ENCODE measurements at places on chromosomes 6 and 20.
A peak's percentile ranks its signal among the peaks of the same experiment; 100 is the strongest.

- DNase-seq, result no peak
These were observed 124.8 kb downstream of the TPBG start for GRCh38 chr6:82488403-82488802.

- DNase-seq, result peak; percentile 42
These were observed at the start of gene ADGB for GRCh38 chr6:146598772-146599405. ADGB (plus strand) TSS chr6:146598972; CDS start chr6:146599041, 69 bp downstream.

DNA sequence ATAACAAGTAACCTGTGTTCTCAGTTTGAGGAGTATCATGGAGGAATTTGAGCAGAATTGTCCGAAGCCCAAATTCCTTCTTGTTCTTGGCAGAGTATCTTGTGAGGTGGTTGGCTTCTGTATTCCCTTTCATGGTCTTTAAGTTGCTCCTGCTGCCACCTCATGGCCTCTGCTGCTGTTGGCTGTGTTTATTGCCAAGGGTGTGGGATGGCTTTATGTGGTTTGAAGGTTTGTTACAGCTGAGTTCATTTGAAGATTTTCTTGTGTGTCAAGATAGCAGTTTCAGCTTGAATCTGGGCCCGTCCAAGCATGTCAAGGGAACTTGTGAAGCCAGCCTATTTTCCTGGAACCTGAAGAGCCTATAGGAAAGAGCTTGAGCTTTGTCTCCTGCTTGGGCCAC, 20.2 kb upstream of the TTK start:
- DNase-seq, result peak; percentile 18

- no peak for DNase-seq
These were observed 14.4 kb upstream of the FOXO3 start for GRCh38 chr6:108546079-108547049.

GRCh38 chr20:46063151-46063550, 26.6 kb downstream of the NCOA5 start:
- no peak for DNase-seq

GRCh38 chr6:149964308-149965193, 808 bp downstream of the ULBP1 start:
- DNase-seq, result peak; percentile 46

- DNase-seq, result no peak
These were observed 56.8 kb downstream of the EIF2S2 start for GRCh38 chr20:34055290-34055689.

GRCh38 chr6:24205020-24205492, 79.0 kb downstream of the NRSN1 start:
- peak; percentile 54 for DNase-seq

DNA sequence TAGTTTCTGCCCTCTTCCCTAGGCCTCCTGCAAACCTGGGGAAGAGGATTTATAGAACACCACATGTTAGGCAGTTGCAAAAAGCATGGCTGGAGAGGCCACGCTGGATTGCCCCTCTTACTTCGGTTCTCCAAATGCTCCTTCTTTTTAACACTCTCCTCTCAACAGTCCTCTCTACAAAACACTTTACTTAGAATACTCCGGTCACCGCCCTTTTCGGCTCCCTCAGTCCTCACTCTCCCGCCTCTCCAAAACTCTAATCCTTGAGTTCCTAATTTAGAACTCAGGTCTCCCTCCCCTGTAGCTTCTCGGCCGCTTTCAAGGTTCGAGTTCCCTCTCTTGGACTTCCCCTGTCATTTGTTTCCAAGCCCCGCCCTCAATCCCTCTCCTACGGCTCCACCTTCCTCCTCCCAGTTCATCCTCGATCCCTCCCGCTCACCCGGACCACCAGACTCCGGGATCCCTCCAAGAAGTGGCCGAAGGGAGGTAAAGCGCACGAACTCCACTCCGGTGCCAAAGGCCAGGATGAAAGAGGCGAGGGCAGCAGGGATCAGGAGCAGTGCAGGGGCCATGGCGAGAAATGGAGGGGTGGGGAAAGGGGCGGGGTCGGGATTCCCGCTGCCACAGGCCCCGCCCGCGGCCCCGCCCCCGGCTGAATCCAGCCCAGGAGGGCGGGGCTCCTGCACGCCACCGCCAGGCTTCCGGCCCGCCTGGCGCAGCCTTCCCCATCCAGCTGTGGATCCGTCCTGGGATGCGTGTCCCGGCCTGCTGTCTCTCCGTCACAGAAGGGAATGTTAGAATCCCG, at the start of gene NRM:
Gene NRM (minus strand): TSS at position 582 of the 805 bp plus-strand sequence. CDS start 10 bp downstream, at position 572.
- peak; percentile 78 for DNase-seq

DNA sequence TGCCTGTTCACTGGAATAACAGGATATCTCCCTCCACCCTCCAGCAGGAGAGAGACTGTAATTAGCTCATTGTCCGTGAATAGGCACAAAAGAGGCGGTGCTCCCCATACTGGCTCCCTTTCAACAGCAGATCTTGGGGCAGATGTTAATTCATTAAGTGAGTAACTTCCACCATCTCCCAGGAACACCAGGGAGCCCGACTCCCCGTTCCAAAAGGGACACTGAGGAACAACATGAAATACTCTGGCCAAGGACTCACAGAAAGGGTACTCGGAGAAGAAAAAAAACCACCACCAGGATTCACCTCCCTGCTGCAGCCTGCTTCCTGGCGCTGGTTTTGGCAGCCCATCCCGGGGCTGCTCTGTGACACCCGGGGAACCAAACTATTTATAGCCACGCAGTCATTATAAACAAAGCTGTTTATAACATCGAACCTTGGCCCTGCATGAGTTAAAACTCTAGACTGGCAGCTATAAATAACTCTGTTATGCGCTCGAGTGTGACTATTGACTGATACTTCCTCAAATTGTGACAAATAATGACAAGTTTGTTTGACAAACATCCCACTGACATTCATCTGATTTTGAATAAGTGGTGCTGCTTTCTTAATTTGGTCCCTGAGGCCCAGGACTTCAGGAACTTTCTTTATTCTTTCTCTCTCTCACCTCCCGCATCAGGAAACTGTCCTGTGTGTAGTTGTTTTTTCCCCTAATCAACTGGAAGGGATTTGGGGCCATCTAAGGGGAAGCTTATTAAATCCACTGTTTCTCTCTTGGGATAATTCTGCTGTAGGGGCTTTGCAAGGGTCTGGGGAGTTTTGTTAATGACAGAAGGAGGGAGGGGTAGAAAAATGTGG, 521.6 kb downstream of the CD83 start:
- DNase-seq, result peak; percentile 65

- peak; percentile 78 for DNase-seq
These were observed 667.9 kb downstream of the EPM2A start for GRCh38 chr6:145067430-145067829.

- no peak for DNase-seq
These were observed 7.5 kb upstream of the KIAA1755 start for GRCh38 chr20:38267901-38268514.

GRCh38 chr6:150196942-150197745, 54.3 kb downstream of the PPP1R14C start:
- no peak for DNase-seq

- DNase-seq, result no peak
These were observed 91.2 kb downstream of the CARMIL1 start for GRCh38 chr6:25370178-25371036.

DNA sequence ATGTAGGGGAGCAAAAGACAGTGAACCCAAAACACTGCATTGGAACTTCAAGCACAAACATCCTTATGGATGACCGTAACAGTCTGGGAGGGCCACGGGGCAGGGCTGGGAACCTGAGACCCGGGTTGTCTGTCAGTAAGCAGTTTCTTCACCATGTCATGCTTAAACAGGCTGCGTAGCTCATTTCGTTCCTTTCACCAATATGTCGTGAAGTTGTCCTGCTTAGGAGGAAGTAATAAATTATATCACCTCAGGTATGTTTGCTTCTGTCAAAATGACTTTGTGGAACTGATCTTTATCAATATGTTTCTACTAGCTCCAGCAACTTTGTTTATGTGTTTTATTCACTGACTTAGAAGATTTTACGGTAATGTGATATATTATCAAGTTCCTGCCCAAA, 12.4 kb upstream of the MAK start:
- no peak for DNase-seq

- DNase-seq, result no peak
These were observed 324 bp downstream of the JPH2 start for GRCh38 chr20:44186674-44187053.

DNA sequence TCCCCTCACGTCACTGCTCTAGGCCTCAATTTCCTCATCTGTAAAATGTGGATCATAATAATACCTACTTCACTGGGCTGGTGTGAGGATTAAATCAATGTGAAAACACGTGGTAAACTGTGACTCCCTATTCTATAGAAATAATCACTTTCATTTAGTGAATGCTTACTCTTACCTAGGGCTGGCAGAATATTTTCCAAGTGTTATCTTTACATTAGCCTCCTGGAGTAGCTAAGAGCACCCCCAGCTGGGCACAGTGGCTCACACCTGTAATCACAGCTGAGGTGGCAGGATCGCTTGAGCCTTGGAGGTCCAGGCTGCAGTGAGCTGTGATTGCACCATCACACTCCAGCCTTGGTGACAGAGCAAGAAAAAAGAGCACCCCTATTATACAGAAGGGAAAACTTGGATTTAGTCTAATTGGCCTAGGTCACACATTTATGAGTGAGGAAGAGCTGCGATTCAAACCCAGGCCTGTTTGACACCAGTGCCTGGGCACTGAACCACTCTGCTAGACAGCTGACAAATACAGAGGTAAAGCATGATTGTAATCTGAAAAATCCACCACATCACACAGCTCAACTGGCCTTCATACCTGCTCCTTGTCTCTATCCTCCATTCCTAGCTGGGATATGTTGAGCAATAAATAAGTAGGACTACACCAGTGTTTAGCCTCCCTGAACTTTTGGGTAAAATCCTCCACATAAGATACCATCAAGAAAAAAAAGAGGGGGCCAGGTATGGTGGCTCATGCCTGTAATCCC, 1.4 kb upstream of the SNTA1 start:
- peak; percentile 22 for DNase-seq

DNA sequence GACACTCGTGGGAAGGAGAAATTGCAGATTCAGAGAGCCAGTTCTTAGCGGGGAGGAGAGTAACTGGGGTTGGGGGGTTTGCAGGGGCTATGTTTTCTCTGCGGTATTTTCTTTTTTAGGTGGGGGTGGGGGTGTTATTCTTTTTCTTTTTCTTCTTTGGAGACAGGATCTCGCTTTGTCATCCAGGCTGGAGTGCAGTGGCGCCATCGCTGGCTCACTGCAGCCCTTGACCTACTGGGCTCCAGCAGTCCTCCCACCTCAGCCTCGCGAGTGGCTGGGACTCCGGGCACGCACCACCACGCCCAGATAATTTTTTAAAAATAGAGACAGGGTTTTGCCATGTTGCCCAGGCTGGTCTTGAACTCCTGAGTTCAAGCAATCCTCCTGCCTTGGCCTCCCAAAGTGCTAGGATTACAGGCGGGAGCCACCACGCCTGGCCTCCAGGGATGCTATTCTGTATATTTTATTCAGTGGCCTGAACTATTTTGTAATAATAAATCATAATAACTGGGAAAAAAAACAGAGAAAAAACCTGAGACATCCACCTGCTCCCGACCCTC, 57.3 kb downstream of the UBE2V1 start:
- no peak for DNase-seq

GRCh38 chr6:149024361-149024760, 277.5 kb downstream of the UST start:
- no peak for DNase-seq

DNA sequence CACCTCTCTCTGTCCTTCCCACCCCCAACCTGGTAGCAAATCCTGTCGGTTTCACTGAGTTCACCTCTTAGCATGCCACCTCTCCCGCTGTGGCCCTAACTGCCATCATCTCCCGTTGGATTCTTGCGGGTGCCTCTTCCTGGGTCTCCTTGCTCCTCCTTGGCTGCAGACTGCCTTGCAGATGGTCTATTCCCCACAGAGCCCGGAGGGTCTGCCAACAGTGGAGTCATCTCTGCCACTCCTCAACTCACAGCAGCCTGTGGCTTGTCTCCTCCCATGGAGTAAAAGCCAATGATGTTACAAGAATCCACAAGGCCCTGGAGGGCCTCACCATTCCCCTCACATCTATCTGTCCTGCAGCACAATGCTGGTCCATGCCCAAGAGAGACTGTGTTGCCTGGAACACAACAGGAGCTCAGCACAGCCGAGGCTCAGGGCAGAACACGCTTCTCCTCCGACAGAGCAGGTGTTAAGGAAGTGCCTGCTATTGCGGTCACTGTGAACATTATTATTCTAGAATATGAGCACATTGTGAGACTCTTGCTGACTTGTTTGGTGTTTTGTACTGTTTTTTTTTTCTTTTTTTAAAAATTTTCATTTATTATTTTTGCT, 241.8 kb upstream of the SULF2 start:
- peak; percentile 44 for DNase-seq

- no peak for DNase-seq
These were observed 444.2 kb downstream of the CDH26 start for GRCh38 chr20:60402189-60403058.

DNA sequence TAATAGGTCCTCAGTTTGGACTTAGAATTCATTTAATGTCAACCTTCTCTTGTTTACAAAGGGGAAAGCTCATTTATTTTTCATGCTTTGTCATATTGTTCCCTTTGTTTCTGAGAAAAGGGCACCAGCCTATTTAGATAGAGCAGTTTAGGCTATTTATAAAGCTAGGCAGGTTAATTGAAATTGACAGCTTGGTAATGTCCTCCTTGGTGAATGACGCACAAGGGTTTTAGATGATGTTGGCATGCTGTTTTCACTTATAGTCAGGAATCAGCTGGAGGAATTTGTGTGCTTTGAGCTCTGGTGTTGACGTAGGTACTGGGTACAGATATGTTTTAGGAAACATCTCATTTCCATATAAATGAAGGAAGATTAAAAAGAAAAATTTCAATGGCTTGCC, 45.2 kb downstream of the BCKDHB start:
- DNase-seq, result peak; percentile 5

- DNase-seq, result peak; percentile 88
These were observed 3.0 kb downstream of the LAMA4 start for GRCh38 chr6:112251171-112251875.

GRCh38 chr20:400454-401275, 7.4 kb upstream of the RBCK1 start:
- no peak for DNase-seq

DNA sequence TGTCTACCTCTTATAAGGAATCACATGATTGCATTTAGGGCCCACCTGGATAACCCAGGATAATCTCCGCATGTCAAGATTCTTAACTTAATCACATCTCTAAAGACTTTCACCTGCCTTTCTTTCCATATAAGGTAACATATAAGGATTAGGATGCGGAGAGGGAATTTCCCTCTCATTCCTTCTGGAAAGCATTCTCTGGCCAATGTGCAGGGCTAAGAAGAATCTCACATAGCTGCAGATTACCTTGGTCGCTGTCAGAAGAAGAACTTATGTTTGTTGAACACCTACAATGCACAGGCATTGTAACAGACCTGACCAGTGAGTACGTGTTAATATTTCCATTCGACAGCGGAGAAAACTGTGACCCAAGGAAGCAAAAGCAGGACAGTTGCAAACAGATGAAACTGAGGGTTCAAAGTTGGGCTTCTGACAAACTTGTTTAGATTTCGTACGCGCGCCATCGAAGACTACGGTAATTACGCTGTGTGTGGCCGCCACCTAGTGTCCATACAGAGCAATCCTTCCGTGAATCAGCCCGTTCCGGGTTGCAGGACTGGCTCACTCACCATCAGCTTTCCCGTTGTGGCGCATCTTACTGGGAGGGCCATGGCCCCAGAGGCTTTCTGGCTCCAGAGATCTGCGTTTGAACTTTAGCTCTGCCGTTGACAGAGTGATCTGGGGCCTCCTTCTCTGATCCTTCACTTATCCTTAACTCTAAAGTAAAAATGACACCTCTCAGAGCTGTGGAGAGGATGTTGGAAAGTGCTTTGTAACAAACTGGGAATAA, 9.5 kb downstream of the C20orf202 start:
- DNase-seq, result peak; percentile 77

Data from fibroblast of mammary gland (primary cell).